NCI-H774 (cell line): ENCODE measurements at places on chromosomes 5 and 9.
A peak's percentile ranks its signal among the peaks of the same experiment; 100 is the strongest.

DNA sequence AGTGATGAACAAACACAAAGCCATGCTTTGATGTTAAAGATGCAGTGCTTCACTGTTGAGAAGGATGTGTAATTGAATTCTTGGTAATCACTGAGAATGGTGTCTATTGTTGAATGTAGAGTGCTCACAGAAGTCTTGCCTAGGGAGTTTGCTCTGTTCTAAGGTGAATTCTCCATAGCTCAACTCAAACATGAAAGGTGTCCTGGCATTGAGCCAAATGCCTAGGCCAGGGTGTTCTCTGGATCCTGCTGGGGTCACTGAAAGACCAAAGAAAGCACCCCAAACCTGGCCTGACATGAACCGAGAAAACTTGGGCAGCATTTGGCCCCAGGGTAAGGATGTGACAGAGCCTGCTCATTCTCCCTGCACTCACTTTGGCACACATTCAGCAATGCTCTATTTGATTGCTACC lies 217.3 kb downstream of the ARL15 start:
- no peak for DNase-seq

- DNase-seq = no peak
Measured at GRCh38 chr9:131068076-131068816, 28.1 kb upstream of the AIF1L start.

DNA sequence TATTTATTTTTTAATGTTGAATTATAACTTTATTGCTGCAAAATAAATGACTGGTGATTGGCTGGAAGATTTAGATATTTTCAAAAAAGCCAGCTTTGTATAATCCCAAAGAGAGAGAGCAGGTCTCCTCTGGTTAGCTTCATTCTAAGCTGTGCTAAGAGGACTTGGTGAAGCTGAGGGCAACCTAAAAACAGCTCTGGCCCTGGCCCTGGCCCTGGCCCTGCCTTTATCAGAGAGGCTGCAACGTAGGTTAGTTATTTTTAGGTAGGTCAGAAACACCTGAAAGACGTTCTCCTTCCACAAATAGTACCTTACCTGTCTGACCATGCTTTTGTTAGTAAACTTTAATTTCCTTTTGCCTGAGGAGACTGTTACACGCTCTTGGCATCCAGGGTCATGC lies 58.7 kb downstream of the KLF9 start:
- DNase-seq = no peak

- DNase-seq = peak; percentile 15
Measured at GRCh38 chr9:28073270-28073669, 500.0 kb upstream of the C9orf72 start.

DNA sequence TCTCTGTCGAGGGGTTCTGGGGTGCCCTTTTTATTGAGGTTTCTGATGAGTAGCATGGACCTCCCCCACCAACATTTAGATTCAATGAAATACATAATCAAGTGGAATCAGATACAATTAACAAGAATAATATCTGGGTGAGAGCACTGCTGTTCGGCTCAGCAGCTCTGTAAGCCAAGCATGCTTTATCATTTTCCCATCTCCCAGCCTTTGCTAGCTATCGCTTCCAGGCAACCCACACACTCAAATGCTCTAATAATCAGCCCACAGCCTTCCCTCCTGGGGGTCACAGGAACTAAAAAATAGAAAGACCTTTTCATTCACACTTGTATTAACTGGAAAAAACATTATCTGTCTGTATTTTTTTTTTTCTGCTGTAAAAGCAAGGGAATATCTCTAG lies 8.9 kb downstream of the PLPPR1 start:
- DNase-seq = no peak

DNA sequence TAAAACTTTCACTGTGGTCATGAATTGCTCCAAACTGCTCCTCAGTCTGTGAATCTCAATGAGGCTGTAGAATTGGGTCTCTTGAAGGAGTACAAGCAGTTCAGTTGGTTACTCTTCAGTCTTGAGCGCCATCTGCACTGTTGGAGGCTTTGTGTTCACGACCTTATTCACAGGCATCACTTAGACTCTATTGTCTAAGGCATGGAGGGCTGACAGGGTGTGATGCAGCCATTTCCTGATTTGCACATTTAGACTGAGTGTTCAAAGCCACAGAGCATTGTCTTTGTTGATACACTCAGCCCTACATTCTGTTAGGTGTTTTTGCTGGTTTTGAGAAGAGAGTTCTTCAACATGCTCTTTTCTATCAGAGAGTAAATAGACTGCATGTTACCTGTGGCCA lies 355.9 kb upstream of the RIOK2 start:
- DNase-seq = no peak

- DNase-seq = no peak
Measured at GRCh38 chr9:125505988-125506438, 201.0 kb downstream of the MAPKAP1 start.

DNA sequence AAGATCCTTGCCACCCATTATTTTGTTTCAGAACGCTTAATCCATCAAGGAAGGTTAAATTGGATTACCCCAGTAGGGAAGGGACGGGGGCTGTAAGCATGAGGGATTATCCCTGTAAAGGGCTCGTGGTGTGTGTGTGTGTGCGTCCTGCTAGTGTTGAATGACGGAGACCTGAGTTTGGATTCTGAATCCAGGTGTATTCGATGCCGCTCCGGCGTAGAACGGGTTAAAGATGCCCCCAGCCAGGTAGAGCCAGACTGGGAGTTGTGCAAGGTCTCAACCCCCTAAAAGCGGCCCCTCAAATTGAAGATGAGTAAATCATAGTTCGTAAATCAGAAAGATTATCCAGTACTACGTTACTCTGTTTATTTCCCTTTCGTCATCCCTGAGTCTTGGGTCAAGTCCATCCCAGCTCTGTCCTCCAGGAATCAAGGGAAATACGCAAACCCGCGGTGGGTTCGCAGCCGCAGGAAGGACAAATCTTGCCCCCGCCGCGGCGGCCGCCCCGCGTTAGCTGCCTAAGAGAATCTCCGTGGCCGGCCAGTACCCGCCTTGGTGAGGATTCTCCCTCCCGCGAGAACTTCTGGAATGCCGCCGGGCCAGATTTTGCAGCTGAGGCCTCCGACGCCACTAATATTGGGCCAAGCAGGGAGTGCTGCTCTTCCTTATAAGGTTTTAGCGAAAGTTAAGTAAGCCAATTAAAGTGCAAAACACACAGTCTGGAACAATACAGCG lies 586 bp upstream of the MTAP start:
- peak; percentile 84 for DNase-seq

DNA sequence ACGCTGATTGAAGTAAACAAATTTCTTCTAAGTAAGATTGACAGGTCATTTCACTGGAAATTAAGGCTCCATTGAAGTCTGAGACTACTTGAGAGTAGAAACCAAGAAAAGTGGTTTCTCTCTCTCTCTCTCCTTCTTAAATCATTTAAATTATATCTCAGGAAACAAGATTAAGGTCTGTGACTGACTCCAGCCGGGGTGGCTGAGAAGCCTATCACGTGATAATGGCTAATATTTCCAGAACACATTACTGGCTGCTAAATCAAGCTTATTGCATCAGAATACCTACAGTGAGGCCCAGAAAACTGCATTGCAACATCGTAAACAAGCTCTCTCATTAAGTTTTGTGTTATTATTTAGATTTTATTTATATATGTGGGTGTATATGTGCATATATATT lies 88.4 kb downstream of the PTCD2 start:
- DNase-seq = no peak

GRCh38 chr5:112846556-112846955 lies 14.5 kb upstream of the SRP19 start:
- DNase-seq = no peak

GRCh38 chr5:17118631-17119030 lies 98.8 kb upstream of the BASP1 start:
- DNase-seq = no peak

DNA sequence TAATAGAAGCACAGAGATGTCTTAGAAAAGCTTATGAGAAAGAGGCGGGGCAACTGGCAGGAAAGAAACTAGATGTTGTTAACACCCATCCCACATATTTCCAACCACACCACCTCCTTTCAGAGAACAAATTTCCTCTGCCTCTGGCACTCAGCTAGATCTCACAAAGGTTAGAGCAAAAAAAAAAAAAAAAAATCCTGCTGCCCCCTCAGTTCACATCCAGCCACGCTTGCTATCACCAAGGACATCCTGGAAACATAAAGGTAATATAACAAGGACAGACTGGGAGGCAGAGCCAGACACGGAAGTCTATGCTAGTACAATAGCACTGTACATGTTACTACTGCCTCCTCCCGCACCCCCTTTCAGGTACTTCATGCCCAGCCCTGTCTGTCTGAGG lies 238.0 kb upstream of the PTGER4 start:
- no peak for DNase-seq

GRCh38 chr9:87109851-87110250 lies 162.5 kb upstream of the GAS1 start:
- DNase-seq = no peak

DNA sequence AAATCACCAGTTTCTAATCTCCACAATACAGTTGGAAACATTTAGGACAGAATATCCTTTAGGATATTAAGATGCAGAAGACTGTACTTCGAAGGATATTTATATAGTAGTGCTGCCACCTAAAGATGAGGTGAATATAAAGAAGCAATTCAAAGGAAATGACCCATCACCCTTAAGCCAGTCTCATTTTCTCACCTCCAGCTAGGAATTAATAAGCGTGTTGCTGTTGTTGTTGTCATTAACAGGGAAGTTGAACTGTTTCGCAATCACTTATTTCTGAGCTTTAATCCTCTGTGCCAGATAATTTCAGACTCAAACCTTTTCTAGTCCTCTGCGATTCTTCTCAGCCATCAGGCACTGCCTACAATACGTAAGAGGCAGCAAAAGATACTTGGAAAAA lies 7.8 kb upstream of the PURA start:
- DNase-seq = no peak

GRCh38 chr9:109385499-109385898 lies 64.6 kb upstream of the EPB41L4B start:
- no peak for DNase-seq

DNA sequence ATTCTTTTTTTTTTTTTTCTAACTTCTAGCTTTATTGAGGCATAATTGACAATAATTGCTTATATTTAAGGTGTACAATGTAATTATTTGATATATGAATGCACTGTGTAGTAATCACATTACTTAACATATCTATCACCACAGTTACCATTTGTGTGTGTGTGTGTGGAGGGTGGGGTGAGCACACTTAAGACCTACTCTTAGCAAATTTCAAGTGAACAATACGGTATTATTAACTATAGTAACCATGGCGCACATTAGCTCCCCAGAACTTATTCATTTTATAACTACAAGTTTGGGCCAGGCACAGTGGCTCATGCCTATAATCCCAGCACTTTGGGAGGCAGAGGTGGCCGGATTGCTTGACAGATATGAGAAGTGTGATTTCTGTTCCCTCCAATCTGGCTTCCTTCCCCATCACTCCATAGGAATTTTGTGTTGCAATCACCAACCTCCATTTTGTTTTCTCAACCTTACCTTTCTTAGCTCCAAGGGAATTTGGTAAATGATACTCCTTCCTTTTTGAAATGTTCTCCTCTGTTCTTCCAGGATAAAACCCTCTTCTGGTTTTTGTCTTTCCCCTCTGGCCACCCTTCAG lies 14.9 kb downstream of the TXN start:
- no peak for DNase-seq

DNA sequence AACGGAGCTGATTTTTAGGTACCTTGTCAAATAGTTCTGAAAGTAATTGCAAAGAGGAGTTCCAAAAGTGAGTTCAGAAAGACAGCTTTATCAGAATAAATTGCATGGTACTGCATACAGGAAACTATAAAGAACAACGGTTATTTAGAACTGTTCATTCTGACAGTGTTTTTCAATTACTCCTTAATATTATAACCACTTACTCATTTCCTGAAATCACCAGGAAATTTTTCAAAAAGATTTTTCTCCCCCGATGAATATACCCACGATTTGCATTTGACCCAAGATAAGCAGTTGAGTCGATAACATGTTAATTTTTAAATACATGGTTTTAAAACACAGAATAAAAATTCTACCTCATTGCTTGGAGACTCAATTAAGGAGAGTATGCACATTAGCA lies 9.4 kb downstream of the DOCK8 start:
- no peak for DNase-seq

DNA sequence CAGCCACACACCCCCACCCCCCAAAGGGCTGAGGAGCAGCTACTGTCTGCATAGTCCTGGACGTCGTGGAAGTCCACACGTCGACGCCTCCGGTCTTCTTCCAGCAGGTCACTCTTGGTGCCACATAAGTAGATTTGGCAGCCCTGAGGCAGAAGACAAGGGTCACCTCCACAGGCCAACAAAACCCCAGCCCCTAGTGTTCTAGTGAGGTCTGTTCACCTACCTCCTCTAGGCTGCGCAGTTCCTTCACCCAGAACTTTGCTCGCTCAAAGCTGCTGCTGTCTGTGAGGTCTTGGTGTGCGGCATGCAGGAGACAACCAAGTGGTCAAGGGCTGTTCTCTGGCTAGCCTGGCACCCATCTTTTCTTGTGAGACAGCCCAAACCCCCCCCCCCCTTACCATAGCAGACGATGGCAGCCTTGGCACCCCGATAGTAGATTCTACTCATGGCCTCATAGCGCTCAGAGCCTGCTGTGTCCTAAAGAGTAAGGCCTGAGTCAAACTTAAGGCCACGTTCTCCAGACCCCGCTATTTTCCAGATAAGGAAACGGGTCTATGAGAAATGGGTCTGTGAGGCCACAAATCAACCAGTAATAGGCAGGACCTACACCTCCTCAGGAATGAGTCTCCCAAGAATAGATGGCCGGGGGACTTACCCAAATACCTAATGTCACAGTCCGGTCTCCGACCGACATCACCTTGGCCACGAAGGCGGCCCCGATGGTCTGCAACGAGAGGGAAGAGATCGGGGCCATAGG lies 987 bp downstream of the RAB24 start:
- DNase-seq = no peak

DNA sequence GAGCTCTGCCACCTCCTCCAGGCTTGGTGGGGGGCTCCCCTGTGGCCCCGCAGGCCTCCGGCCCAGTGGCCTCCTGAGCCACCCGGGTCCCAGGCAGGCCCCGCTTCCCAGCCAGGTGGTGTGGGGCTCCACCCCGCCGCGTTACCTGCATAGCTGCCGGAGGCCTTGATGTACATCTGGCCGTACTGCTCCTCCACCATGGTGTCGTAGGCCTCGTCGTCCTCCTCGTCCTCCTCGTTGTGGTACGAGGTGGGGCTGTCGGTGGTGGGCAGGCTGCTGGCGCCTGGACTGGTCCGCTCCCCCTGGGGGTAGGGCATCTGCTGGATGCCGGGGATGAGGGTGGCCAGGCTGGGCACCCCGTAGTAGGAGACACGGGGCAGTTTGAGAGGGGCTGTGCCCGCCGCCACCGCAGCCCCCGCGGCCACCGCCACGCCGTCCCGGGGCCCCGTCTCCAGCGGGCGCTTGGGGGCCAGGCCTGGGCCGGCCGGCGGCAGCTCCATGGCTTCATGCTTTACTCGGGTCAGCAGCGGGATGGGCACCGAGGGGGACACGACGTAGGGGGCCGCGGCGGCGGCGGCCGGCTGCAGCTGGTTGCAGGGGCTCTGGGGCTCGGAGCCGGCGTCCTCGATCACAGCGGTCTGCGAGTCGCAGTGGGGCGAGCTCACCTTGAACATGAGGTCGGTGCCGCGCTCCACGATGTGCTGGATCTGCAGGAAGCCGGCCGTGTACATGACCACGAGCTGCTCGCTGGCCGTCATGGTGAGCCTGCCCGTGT lies 45.4 kb downstream of the NACC2 start:
- no peak for DNase-seq
